Stimulated activated CD4-positive, alpha-beta T cell treated with anti-CD3 and anti-CD28 coated beads, Interleukin-12 subunit alpha, Interleukin-12 subunit beta, amount 100 ng/mL, for 48 hours (primary cell): ENCODE measurements at places on chromosomes 5 and 9.

DNA sequence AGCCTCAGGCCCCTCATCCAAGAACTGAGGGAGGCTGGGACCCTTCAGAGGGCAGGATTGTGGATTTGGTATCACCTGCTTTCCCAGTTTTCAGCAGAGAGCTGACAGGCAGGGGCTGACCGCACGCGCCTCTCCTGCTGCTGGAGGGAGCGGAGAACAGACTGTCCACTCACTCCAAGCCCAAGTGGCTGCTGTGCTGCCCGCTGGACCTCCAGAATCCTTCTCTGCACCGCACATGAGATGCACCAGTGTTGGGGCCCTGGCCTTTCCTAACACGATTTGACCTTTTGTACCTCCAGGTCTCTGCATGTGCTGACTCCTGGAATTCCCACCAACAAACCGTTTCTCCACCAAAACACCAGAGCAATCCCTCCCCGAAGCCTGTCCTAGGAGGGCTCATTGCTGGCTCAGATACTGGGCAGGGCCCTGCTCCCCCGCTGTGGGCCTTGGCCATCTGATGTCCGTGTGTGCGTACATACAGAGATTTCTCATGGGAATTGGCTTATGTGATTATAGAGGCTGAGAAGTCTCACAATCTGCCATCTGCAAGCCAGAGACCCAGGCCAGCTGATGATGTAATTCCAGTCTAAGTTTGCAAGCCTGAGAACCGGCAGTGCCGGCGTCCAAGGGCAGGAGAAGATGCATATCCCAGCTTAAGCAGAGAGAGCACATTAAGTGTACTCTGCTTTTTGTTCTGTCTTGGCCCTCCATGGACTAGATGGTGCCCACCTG lies 141.7 kb downstream of the GADD45G start:
- no peak for DNase-seq

DNA sequence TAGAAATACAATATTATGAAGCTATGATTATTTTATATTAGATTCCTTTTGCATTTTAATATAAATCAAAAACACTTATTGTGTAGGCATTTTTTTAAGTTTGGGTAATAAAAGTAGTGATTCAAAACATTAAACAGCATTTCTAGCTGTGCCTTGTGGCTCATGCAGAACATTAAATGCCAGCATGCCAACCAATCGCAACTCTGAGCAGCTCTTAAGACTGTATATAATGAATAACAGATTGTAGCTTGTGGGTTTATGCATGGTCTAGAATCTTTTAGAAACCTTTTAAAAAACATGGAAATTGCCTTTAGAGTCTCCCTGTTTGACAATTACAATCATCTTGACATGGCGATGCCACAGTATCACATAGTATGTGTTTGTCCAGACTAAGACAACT lies 903.8 kb downstream of the EFNA5 start:
- no peak for DNase-seq

DNA sequence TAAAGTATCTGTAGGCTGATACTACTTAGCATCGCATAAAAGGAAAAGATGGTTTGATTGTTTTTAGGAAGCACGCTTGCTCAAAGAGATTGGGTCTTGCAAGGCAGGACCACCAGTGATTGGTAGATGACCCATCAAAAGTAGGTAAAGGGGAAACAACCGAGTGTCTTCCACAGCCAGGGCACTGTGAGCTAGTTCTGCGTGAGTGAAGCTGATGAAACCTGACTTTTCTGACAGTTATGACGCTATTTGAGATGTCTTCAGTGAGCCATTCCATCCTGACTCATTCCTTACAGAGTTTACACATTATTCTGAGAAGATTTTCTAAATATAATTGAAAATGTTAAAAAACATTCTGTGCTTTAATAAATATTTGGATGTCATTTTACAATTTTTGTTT lies 49.7 kb downstream of the BASP1 start:
- no peak for DNase-seq

GRCh38 chr5:131389096-131389868 lies 125.4 kb downstream of the CDC42SE2 start:
- no peak for DNase-seq

DNA sequence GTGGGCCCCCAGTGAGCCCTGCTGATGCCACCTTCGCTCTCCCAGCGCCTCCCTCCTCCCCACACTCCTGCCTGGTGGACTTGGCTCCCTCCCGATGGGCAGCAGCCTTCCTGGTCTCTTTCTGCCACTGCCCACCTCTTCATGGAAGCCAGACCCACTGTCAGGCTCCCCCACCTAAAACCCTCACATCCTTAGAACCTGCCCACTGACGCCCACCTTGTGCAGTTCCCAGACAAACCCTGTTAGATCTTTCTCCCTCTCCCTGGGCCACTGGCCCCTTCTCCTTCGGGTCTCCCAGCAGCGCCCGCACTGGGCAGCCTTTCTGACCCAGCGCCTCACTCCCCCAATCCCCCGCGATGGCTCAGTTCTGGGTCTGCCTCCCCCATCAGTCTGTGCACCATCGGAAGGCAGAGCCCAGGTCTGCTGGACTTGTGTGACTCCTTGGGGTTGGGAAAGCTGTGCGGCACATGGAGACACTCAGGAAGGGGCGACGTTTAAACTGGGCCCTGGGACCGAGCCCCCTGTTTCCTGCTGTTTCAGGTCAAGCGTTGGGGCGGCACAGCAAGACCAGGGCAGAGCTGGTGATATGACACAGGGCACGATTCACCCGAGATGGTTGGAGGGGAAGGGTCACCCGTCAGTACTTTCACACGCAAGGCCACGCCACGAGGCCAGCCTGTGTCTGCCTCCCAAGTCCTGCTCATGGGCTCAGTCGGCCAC lies 17.4 kb downstream of the MYMK start:
- DNase-seq = no peak

DNA sequence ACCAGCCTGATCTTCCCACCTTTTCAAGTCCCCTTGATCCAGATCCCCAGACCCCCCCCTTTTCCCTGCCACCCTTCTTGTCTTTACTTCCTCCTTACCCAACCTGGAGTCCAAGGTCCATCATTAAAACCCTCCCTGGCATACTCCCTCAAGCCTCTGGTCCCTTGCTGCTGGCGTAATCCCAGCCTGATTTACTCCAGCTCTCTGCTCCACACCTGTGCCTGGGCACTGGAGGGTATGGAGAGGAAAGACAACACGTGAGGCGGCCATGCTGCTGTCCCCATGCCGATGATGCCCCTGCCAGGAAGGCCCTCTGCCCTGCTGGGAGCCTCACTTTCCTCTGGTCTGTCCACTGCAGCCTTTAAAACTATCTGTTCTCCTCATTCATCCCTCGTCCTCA lies 5.1 kb downstream of the B4GALT7 start:
- no peak for DNase-seq
